RPMI8226 (cell line): ENCODE measurements at places on chromosomes 5 and 9.
A peak's percentile ranks its signal among the peaks of the same experiment; 100 is the strongest.

DNA sequence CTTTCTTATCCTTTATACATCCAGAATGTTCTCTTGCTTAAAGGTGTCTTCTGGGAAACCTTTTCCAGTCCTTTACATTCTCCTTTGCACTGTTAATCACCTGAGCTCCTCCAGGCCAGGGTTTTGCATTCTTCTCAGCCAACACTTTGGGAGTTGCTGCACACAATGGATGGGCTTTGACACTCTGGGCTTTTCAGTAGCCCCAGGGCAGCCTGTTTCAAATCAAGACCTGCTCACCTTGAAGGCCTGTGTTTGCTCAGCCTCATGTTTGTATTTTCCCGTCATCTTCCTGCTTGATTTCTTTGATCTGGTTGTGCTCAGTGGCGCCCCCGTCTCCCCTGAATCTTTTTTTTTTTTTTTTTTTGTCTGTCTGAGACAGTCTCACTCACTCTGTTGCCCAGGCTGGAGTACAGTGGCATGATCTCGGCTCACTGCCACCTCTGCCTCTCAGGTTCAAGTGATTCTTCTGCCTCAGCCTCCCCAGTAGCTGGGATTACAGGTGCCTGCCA lies 41.0 kb downstream of the DMRT1 start:
- DNase-seq, result no peak

DNA sequence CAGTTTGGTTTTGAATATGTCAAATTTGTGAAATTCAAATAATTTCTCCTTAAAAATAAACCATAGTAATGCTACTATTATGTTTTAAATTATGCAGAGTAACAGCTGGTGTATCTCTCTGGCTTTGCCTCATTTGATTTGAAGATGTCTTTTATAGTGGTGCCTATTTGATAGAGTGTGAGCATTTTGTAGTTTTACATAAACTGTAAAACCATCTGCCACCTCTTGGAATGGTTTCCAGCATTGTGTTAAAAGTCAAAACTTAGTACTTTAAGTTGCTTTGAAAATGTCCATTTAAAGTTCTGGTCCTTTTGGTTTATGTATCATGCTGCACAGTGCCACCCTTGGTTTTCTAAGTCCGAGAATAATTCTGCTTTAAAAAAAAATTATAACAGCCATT lies 15.6 kb downstream of the PRDM6 start:
- DNase-seq, result no peak

GRCh38 chr9:93949694-93950449 lies 5.3 kb downstream of the BARX1 start:
- DNase-seq, result no peak

GRCh38 chr9:107175041-107175440 lies 108.0 kb upstream of the RAD23B start:
- DNase-seq, result no peak

- no peak for DNase-seq
Measured at GRCh38 chr9:19914044-19914443, 125.2 kb upstream of the SLC24A2 start.

DNA sequence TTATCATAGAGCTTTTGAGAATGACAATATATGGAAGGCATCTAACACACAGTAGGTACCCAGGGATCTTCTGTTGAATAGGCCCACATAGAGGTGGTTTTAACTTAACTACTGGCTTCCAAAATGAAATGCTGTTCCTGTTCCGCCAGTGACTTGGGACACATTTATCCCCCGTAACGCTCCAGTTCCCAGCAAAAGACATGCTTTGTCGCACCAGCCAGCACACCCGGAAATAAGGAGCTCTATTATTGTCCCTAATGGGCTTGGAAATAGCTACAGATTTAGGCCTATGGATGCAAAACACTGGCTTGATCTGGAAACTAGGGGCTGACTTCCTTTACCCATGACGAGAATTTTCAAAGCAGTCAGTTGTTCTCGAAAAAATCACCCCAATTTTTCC lies 45.9 kb upstream of the C5orf58 start:
- DNase-seq, result no peak

DNA sequence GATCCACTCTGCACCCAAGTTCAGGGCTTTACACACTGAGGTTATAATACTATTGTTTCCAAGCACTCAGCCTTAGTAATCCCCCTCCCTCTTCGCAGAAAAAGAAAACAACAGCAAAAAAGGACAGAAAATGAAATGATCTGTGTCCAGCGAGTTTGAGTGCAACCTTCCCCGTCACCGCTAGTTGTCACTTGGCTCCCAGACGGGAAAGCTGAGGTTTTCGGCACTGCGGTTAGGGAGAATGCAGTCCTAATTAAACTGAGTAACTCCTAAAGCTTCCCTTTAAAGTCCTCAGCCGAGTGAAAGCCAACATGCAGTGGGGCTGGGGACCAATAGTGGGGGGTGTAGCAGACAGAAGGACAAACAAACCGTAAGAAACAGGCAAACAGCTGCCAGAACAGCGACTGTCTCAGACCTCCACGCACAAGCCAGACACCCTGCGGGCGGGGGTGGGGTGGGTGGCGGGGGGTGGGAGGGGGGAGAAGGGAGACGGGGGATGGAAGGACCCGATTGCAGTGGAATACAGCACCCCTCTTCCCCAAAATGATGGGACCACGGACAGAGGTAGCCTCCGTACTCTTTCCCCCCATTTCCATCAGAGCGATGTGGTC lies 680 bp downstream of the GLRA1 start:
- DNase-seq, result peak; percentile 14

DNA sequence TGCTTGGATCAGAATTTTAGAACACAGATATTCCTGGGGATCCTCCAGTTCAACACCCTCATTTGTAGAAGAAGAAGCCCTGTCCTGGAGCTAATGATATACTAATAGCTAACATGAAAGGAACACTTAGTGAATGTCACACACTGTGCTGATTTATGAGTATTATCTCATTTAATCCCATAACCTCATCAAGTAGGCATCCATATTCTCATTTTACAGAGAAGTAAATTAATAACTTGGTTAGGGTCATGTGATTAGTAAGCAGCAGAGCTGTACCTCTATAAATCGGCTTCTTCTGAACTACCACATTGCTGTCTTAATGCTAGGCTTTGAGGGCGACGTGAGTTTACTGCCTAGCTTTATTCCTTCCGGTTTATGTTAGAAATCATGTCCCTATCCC lies 6.0 kb downstream of the TTC23L start:
- DNase-seq, result no peak

GRCh38 chr5:55959208-55959607 lies 35.6 kb downstream of the IL6ST start:
- DNase-seq, result no peak

DNA sequence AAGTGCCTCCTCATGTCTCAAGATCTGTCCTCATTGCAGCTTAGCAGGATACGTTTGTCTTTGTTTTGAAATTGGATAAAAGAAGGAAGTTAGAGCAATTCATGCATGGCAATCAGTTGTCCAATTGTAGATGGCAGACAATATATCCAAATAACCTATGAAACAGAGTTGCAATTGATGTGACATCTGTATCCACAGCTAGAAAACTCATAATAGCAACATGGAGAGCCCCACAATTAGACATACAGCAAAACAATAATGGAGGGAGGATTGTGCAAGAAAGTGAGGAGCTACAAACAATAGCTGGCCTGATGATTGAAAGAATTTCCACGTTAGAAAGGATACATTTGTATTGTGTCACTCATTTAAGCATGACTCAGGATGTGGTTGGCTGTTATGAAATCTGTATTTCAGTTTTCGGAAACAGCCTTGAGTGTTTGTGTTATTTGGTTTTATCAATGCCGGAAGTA lies 132.0 kb downstream of the FAM174A start:
- no peak for DNase-seq

DNA sequence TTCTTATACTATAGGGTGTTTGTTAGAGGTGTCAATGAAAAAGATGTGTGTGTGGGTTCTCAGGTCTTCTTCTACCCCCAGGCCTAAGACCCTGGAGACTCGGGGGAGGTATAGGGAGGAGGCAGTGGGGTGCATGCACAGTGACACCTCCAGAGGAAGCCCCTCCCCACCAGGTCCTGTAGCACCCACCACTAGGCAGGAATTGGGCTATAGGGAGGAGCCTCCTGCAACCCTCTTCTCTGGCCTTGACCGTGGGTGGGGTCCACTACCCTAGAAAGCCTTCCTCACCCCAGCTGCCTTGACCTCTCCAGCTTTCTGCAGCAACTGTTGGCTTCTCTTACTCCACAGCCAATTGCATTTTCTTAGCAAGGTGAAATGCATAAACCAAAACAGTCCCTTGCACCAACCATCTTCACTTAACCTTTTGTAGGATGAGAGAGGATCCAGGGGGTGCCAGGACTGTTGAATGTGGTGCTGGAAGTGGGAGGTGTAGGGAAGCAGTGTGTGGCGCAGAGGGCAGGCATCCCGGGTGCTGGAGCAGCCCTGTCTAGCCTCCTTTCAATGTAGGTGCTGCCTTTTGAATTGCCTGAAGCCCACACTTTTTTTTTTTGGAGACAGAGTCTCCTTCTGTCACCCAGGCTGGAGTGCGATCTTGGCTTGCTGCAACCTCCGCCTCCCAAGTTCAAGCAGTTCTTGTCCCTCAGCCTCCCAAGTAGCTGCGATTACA lies 128.5 kb downstream of the RGS3 start:
- DNase-seq, result no peak

DNA sequence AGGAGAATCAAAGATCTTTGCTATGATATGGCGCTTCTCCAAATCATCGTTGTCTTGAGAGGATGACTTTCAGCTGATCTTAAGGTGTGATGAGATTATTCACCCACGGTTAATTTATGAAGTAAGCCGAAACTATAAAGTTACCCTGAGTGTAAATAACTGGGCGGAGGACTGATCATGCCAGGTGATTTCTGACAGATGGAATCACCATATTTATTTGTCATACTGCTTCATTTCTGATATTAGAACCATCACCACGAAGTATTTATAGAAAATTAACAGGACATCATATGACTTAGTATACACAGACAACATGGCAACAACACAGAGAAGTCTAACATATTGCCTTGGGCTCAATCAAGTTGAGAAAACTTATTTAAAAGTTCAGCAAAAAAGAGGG lies 601.9 kb downstream of the RAB3C start:
- DNase-seq, result no peak

DNA sequence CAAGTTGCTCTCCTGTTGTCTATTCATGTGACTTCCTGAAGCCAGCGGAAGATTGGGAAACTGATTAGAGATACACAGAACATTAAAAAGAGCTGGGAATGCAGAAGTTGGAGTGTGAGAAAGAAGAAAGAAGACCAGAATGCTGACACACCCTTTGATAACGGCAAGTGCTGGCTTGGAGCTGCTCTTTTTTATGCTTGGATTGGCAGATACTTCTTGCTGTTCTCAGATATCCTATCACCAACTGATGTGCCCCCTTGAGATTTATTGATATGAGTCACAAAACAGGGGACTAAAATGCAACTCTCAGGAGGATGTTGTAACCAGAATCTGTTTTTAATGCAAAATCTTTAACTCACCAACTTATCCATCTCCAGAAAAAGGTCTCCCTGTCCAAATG lies 56.0 kb upstream of the ASTN2 start:
- DNase-seq, result no peak

- DNase-seq, result no peak
Measured at GRCh38 chr9:110967196-110967595, 71.1 kb downstream of the LPAR1 start.

GRCh38 chr9:70135176-70135575 lies 91.5 kb downstream of the MAMDC2 start:
- DNase-seq, result no peak

GRCh38 chr5:28580616-28581015 lies 1542.2 kb upstream of the CDH9 start:
- DNase-seq, result no peak

DNA sequence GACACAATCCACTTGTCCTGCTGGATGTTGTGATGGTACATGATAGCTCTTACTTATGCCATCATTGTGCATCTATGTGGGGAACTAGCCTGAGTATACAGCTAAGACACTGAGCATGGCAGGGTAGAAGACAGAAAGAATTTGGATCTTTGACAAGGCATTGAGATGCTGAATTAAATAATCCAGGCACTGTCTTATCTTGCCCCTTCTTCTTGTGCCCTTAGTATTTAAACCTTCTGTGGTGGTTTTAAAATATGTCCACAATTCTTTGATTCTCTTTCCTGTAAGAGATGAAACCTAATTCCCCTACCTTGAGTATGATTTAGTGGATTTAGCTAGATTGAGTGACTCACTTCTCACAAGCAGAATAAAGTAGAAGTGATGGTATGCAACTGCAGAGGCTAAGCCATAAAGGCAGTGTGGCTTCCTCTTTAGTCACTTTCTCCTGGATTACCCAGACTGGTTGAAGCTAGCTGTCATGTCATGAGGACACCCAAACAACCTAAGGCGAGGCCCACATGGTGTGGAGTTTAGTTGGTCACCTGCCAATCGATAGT lies 174.0 kb upstream of the NREP start:
- DNase-seq, result no peak
